NAMALWA (cell line): ENCODE measurements at places on chromosomes 7 and 10.

DNA sequence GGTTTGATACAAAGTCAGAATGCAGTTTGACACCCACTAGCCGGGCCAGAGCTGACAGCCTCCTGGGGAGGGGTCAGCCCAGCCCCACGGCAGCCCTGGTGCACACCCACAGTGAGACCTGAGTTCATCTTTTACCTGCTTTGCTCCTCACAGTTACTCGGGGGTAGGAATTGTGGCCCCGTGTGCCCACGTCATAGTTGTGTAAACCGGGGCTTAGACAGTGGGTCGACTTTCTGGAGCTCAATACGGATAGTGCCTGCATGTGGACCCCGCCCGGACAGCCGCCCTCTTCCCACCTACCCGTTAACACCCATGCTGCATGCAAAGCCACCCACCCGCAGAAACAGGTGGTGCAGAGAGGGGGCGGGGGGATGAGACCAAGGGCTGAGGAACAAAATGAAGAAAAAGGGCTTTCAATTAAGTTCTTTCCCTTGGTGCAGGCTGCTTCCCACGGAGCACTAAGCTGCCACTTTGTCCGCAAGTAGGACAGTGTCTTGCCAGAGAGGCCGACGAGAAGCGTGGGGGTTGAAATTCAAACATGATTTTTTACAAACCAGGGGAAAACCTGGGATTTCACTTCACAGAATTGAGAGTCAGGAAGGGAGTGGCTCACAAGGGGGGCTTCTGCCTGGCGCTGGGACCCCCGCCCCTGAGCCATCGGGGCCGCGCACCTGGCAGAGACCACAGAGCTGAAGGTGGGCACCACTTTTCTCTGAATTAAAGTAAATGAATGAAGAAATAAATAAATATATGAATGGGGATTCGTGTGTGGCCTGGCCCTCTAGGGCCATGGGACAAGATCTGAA is 24.6 kb upstream of the FOXL3 start:
- no peak for DNase-seq

- DNase-seq: no peak
Measured at GRCh38 chr10:3236644-3237404, 64.2 kb upstream of the PITRM1 start.

GRCh38 chr10:78170026-78170475 is 136.4 kb downstream of the RPS24 start:
- no peak for DNase-seq

DNA sequence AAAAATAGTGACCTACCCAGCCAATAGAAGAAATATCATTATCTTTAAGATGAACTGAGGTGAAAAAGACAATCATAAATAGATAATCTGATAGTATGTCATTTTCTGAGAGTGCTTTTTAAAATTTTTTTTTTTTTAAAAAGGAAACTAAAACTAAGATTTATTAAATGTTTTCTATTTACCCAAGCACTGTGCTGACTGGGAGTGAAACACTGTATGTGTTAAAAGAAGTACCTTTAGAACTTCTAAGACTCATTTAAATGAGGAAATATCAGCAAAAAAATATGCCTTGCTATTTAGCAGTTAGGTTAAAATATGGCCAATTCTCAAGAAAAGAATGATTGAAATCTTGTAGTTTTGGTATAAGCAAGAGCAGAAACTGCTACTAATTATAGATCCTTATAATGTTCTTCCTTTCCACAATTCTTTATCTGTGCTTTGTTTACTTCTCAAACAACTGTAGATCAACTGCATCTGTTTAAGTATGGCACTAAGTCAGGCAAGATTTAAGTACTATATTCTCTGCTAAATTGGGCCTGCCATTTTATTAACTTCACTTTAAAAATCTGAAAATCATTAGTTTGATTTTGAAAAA is 39.5 kb upstream of the WNT2 start:
- no peak for DNase-seq

DNA sequence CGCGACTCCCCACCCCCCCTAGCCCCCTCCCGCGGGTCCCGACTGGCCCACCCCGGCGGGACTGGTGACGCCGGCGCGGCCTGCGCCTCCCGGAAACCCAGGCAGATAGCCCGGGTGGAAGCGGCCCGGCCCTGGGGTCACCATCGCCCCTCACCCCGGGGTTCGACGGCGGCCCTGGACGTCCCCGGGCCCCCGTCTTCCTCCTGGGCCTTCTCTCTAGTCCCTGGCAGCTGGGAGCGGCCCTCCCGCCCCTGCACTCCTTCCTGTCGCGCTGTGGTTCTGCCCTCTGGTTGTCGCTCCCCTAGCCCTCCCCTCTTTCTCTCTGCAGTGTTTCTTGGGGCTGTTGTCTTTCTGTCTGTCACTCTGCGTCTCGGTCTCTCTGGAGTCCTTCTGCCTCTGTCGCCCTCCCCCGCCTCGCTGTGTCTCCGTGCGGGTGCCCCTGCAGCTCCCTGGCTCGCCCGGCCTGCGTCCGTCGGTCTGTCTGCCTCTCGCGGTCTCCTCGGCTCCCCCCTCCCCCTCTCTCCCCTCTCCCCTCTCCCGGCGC is 90.5 kb upstream of the PAX2 start:
- no peak for DNase-seq

DNA sequence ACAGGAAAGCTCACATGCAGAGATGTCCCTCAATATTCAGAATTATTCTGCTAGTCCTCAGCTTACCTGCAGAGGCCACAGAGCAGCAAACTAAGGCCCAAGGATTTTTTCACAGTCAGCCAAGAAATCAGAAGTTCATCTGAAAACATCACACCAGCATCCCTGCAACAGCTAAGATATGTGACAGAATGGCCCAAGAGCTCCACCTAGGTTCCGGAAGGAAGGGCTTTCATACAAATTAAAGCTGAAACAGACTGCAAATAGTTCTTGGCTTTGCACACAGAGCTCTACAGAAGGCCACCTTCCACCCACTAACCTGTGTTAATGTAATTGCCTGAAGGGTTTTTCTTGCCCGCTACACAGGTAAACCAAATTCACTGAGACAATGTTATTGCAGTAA is 438.8 kb upstream of the C7orf33 start:
- DNase-seq: no peak

GRCh38 chr10:113454341-113455061 is 98.4 kb upstream of the HABP2 start:
- DNase-seq: peak; percentile 44

DNA sequence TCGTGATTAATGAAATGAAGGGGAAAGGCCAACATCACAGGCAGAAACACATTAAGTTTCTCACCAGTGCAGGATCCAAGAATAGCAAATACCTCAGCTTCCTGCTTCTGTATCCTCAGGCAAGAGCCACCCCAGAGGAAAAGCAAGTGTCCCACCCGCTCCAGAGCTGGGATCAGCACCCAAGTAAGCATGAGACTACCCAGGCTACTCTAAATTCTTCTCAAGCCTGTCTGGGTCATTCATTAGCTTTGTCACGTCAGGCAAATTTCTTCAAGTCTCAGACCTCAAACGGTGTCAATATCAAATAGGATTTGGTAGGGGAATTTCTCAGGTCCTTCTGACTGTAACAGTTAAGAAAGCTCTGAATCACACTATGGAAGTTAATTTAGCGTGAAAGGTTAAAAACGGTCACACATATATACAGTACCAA is 59.0 kb downstream of the GNA12 start:
- no peak for DNase-seq

DNA sequence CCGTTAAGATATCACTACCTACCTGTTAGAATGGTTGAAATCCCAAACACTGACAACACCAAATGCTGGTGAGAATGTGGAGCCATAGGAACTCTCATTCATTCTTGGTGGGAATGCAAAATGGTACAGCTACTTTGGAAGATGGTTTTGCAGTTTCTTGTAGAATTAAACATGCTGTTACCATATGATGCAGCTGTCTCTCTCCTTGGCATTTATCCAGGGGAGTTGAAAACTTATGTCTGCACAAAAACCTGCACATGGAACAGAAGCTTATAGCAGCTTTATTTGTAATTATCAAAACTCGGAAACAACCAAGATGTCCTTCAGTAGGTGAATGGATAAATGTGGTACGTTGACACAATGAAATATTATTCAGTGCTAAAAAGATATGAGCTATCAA is 199.5 kb downstream of the BICC1 start:
- no peak for DNase-seq

- no peak for DNase-seq
Measured at GRCh38 chr10:103911021-103911459, 6.9 kb downstream of the STN1 start.

DNA sequence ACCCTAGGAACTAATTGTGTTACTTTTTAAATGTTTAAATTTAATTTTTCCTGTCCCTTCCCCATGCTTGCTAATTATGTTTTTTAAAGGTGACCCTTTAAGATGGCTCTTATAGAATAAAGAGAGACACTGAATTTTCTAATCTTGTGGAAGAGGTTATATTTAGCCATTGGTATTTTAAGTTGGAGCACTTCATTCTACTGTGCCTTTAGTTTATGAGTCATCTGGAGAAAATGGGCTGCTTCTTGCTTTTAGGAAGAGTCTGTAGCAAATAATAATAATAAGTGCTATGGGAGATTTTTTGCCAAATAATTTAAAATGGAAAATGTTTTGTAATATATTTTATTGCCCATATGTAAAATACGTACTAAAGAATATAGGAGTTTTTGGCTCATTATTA is 139.7 kb downstream of the ADK start:
- DNase-seq: no peak

DNA sequence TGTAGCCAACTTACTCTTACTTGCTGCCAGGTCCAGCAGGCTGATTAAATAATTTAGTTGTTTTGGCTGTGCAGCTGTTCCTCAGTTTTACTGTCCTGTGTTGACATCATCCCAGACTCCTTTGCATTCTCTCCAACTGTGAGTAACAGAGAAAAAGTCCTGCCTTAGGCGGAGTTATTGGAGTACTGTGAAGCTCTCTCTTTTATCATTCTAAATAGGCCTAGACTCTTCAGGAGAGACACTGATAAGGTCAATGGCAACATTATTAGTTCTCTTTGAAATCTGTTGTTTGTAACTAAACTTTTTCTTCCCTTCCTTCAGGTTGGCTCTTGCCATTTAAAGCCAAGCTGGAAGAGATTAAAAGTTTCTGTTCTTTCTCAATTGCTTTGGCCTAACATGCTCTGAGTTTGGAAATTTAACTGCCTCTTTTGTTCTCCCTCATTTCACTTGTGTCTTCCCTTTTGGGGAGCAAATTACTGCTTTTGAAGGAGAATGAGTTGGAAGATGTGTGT is 215.7 kb upstream of the CSTF2T start:
- no peak for DNase-seq

DNA sequence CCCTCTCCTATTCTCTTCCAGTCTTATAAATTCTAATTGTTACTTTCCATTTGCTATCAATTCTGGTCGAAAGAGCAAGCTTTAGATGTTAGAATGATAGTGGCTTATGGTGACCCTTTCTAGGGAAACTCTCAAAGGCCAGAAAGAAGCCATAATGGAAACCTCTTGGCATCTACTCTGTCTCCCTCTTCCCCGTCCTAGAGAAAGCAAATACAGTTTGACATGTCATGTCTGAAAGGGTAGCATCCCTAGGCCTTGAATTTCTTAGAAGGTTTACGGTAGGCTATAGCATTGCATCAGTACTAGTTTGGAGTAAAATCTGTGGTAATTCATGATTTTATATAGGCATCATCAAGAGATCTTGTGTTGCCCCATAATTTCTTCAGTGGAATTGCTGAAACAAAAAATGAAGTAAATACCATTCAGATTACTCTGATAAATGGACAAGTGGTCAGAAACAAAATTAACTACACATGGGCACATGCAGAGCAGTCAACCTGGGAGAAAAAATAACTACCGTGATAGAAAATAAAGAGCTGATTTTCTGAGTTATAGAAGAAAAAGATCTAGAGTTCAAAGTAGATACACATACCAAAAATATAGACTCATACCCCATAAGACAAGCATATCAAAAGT is 4.4 kb downstream of the PRKAR2B start:
- DNase-seq: no peak

DNA sequence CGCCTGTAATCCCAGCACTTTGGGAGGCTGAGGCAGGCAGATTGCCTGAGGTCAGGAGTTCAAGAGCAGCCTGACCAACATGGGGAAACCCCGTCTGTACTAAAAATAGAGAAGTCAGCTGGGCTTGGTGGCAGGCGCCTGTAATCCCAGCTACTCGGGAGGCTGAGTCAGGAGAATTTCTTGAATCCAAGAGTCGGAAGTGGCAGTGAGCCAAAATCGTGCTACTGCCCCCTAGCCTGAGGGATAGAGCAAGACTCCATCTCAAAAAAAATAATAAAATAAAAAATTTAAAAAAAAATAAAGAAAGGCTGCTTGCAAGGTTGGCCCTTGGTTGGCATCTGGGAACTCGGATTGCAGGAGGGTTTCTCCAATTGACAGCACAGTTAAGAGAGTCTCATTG is 221.6 kb downstream of the DGKI start:
- DNase-seq: no peak

DNA sequence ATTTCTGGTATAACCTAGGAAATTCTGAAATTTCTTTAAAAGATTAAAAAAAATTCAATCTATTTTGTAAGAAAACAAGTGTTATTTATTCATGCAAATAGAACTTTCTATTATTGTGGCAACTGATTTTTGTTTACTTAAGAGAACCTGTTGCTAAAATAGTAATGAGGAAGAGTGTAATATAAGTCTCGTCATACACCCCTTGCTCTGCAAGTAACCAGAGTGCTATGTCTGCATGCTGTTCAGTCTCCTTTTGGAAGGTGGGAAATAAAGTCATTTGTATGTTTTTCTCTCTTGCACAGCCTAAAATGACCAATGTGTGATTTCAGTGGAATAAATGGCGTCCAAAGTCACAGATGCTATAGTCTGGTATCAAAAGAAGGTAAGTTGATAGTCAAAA is 41.3 kb downstream of the PHTF2 start:
- DNase-seq: peak; percentile 55

DNA sequence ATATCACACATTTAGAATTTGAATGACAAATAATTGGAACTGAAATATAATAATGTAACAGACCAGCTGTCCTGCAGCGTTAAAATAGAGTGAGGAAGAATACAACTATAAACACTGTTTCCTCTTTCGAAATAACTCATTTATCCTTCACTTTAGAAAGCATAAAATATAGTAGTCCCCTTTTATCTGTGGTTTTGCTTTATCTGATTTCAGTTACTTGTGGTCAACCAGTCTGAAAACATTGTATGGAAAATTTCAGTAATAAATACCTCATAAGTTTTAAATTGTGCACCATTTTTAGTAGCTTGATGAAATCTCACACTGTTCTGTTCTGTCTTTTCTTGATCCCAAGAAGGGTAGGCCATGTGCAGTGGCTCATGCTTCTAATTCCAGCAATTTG is 31.7 kb downstream of the POLR1F start:
- DNase-seq: peak; percentile 41

- no peak for DNase-seq
Measured at GRCh38 chr10:114375047-114375446, 29.3 kb downstream of the AFAP1L2 start.

DNA sequence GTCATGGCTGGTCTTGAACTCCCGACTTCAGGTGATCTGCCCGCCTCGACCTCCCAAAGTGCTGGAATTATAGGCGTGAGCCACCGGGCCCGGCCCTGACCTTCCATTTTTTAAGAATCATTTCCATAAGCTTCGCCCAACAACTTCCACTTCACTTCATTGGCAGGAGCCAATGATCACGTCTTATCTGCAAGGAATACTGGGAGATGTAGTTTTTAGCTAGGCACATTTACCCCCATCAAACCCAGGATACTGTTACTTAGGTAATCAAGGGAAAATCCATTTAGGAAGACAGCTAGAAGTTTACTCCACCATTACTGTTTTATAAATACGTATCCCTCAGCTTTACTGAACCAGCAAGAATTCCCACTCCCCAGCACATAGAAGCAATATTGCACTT is 3.4 kb upstream of the CDK13 start:
- peak; percentile 20 for DNase-seq

GRCh38 chr7:79820387-79820786 is 314.2 kb upstream of the GNAI1 start:
- no peak for DNase-seq
